ENCODE measurements at places on chromosomes 2 and 18. TPM values are rescaled to one million over a fixed set of nuclear protein-coding genes. Genes with fewer than 3 reads are reported as not detected.
A peak's percentile ranks its signal among the peaks of the same experiment; 100 is the strongest.

NEURL3 gene
- polyA plus RNA-seq = 0.22 TPM

STPG4 gene
- not detected for polyA plus RNA-seq

TM4SF20 gene
- polyA plus RNA-seq = not detected

DNA sequence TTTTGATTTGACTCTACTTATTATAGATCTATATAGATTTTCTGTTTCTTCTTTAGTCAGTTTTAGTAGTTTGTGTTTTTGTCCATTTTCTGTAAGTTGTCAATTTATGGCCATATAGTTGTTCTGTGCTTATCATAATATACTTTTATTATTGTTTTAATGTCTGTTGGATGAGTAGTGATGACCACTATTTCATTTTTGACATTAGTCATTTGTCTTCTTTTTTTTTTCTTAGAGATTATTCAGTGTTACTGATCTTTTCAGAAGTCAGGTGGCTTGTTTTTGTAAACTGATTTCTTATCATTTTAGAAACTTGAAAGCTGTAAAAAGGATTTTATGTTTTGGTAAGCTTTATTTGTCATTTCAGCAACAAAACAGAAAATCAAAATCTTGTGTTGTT is 57.3 kb downstream of the EPC2 start:
- DNase-seq = no peak

GRCh38 chr2:85886590-85886989 is 2.2 kb downstream of the ST3GAL5 start:
- no peak for DNase-seq

DNA sequence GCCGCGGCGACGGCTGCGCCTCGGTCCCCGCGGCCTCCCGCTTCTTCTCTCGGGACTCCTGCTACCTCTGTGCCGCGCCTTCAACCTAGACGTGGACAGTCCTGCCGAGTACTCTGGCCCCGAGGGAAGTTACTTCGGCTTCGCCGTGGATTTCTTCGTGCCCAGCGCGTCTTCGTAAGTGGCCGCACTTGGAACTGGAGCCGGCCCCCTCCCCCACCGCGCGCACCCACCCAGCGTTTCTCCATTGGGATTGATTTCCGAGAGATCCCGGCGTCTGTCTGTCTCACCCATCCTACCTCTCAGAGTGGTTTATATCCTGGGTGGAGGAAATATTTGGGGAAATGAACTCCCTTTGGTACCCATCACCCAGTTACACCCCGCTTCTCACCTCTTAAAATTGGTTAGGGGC is 498 bp downstream of the ITGAV start:
- peak; percentile 55 for DNase-seq
